ENCODE measurements at places on chromosomes 7 and 10.

GRCh38 chr10:6365384-6365783 is 162.7 kb downstream of the PFKFB3 start:
- no peak for DNase-seq

GRCh38 chr7:140312141-140312846 is 86.0 kb downstream of the SLC37A3 start:
- DNase-seq = no peak

DNA sequence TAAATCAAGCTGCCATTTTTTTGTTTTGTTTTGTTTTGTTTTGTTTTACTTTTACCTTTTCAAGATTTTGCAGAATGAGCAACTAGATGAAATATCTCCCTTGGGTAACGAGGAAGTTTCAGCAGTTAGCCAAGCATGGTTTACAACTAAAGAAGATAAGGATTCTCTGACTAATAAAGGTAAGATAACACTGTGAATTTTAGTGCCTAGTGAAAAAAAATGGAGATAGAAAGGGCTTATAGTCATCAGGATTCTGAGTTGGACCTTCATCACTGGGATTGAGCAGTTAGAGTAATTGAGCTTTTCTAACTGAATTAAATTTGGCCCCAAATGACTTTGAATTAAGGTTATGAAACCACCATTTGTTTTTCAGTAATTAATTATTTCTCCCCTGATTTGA is 21.2 kb downstream of the DMTF1 start:
- DNase-seq = no peak

DNA sequence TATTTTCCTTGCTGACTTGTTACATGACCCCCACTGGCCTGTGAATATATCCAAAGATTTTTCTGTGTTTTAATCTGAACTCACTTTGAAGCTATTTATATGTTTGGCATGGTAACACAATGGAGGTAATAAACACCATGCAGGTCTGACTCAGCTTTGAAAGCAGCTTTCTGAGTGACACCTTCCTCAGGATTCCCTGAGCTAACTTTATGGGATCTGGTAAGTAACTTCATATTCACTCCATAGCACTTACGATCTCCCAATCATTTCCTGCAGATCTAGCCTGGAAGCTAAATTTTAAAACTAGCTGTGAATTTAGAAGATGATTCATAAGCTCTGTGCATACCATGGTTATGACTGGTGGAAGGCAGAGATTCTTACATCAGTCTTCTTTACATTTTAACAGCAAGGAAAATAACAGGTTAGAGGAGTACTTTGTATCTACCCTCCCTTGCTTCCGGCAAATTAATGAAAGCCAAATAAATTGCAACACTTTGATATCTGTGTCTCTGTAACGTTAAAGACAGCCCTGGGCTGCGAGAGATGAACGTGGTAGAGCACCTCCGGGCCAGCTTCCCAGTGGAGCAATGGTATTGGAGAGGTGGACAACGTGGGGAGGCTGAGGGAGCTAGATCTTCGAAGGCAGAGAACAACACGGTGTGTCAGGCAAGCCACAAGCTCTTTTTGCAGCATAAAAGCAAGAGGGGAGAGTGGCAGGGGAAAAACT is 170.2 kb upstream of the KLF14 start:
- DNase-seq = no peak

- no peak for DNase-seq
Measured at GRCh38 chr7:110685899-110686298, 405.0 kb upstream of the LRRN3 start.

GRCh38 chr10:44183667-44184632 is 200.9 kb downstream of the CXCL12 start:
- no peak for DNase-seq

DNA sequence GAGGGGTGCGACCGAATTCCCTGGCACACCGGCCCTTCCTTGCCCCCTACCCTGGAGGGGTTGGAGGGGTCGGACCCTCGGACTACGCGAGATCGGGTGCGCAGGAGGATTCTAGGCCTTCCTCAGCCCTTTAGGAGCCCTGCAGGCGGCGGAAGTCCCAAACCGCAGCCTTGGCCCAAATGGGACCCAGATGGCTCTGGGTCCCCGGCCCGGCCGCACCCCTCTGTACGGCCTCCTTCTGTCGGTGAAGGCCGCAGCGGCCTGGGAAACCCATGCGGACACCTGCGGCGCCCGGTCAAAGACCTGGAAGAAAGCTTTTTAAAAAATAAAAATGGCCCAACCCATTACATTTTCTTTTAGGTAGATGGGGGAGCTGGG is 2.4 kb upstream of the VAX1 start:
- DNase-seq = no peak

GRCh38 chr10:11388996-11389395 is 222.5 kb downstream of the USP6NL start:
- no peak for DNase-seq

DNA sequence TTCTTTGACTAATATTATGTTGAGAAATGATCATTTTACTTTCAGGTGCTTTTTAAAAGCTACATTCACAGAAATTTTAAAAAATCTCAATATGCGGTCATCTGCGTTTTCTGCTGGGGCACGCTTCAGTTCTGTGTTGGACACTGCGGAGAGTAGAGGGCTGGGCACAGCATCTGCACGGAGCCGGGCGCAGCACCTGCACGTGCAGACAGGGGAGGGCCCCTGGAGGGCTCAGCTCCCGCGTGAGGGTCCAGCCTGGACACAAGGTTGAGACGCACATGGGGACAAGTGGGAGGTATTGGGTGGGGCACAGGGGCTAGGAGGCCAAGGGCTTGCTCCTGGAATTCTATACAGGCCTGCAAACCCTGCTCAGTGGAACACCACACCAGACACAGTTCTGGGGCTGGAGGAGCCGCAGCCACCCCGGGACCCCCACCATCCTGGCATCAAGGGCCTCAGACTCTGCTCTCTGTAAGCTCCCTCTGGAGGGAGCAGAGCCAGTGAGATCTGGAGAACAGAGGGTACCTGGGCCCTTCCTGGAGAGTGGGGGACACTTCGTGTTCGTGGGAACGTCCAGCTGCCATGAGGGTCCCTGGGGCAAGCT is 20.4 kb upstream of the FAM20C start:
- no peak for DNase-seq

GRCh38 chr10:10540398-10540797 is 477.3 kb upstream of the CELF2 start:
- DNase-seq = no peak
